IMR-90 (cell line): ENCODE measurements at places on chromosomes 13 and 19. TPM values are rescaled to one million over a fixed set of nuclear protein-coding genes. Genes with fewer than 3 reads are reported as not detected.
A peak's percentile ranks its signal among the peaks of the same experiment; 100 is the strongest.

DNA sequence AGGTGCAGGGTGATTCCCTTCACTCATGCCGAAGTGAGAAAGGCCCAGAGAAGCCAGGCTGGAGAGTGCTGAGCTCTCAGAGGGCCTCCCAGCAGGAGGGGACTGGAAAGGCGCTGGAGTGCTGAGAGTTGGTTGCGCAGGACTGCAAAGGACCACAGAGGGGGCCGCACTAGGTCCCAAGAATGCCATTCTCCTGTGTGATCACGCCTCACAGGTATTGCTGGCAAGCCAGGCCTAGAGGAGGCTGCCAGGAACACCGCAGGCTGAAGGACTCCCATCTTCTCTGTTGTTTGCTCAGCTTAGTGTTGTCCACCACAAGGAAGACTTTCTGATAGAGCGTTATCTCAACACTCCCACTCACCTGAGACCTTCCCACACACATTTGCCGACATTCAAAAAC lies 165.0 kb downstream of the FGF14 start:
- no peaks in the 10 kb centered on the region for H3K27me3 ChIP-seq
- no peak overlapping the region for H3K27ac ChIP-seq
- DNase-seq, result no peak
- H3K36me3 ChIP-seq, result no peaks in the 10 kb centered on the region
- no peak overlapping the region for H3K4me3 ChIP-seq

The TIMM44 gene
- 37.6 and 43.0 TPM in 2 replicates for total RNA-seq

GRCh38 chr19:36489920-36490415 lies 607 bp upstream of the ZNF566 start:
- DNase-seq, result peak; percentile 95
- H3K4me1 ChIP-seq, result no peaks in the 10 kb centered on the region
- H3K36me3 ChIP-seq, result no peaks in the 10 kb centered on the region
- peak overlapping the region; percentile 64 for H3K4me3 ChIP-seq

GRCh38 chr13:83995930-83996329 lies 113.7 kb upstream of the SLITRK1 start:
- no peak overlapping the region for H3K4me3 ChIP-seq
- H3K4me1 ChIP-seq, result no peaks in the 10 kb centered on the region
- H3K27ac ChIP-seq, result no peak overlapping the region
- DNase-seq, result no peak

The PRODH2 gene
- not detected in 2 replicates for total RNA-seq

The USHBP1 gene
- not detected in 2 replicates for total RNA-seq

DNA sequence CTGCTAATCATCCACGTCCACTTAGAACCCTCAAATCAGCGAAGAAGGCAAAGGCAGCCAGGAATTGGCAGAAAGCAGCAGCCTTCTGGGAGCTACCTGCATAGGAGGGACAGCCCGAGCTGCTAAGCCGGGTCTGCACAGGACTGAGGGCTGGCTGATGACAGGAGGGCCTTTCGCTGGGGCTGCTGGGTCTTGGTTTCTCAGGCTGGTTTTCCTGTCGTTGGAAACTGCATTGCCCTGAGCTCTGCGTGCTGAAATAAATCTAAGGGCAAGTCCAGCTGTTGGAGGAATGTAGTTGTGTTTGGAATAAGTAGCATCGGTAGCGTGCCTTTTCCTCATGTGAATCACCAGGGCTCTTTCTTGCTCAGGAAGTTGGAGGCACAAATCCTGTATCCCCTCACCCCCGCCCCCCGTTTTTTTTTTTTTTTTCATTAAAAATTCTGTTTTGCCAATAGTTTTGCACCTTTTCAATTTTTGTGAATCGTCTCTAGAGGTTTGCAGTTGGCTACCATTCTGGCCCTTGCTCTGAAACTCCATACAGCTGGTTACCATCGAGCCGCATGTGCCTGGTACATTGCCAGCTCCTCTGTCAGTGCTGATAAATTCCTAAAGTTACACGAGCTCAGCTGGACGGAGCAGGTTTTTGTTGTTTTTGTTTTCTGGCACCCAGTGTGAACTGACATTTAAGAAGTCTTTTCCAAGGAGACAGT lies 193.9 kb upstream of the RNF113B start:
- peaks cover 9% of the 10 kb centered on the region for H3K36me3 ChIP-seq
- H3K27me3 ChIP-seq, result no peaks in the 10 kb centered on the region
- H3K27ac ChIP-seq, result peak overlapping the region; percentile 98
- DNase-seq, result peak; percentile 97
- H3K4me3 ChIP-seq, result no peak overlapping the region

The OR10H3 gene
- not detected in 2 replicates for total RNA-seq

The IGFL4 gene
- total RNA-seq, result not detected in 2 replicates

GRCh38 chr13:23505007-23505406 lies 65.2 kb upstream of the TNFRSF19 start:
- no peaks in the 10 kb centered on the region for H3K27me3 ChIP-seq
- no peak overlapping the region for H3K4me3 ChIP-seq
- peaks cover 34% of the 10 kb centered on the region for H3K4me1 ChIP-seq
- DNase-seq, result peak; percentile 74
- no peaks in the 10 kb centered on the region for H3K36me3 ChIP-seq
- peak overlapping the region; percentile 62 for H3K27ac ChIP-seq

- H3K27ac ChIP-seq, result peak overlapping the region; percentile 31; the same call in 1 of the 2 replicates
- no peak overlapping the region for H3K4me3 ChIP-seq
- DNase-seq, result no peak
- H3K4me1 ChIP-seq, result peaks cover 12% of the 10 kb centered on the region
- H3K36me3 ChIP-seq, result peaks cover 55% of the 10 kb centered on the region
- H3K27me3 ChIP-seq, result no peaks in the 10 kb centered on the region
These were observed 4.8 kb upstream of the ECH1 start for GRCh38 chr19:38836159-38836982.

The CYP4F2 gene
- total RNA-seq, result not detected in 2 replicates

The N4BP2L1 gene
- total RNA-seq, result 0.18 and 0.28 TPM in 2 replicates

DNA sequence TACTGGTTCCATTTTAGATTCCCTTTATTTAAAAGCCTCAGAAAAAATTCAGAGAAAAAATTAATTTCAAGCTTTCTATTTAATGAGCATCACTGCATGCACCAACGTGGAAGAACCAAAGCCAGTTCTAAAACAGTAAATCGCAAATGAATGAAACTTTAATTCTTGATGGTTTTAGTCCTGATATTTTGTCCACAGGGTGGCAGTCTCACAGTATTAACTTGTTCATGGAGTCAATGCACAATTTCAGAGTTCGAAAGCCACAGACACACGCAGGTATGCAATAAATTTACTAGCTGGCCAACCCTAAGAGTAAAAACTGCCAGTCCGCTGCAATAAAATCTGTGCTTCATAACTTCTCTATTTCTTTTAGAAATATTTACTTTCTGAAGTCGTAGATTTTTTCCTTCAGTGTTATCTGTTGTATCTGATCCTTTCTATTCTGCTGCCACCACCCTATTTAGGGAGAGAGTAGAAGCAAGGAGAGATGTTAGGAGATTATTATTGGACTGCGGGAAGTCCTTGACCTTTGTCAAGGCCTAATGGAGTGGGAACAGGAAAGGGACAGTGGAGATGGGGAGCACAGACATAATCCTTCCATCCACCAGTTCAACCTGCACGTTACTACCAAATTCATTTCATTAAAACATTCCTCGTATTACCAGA lies 7.0 kb upstream of the WBP4 start:
- DNase-seq, result peak; percentile 64
- H3K27me3 ChIP-seq, result no peaks in the 10 kb centered on the region
- peaks cover 14% of the 10 kb centered on the region for H3K4me1 ChIP-seq
- no peak overlapping the region for H3K4me3 ChIP-seq

The TRAPPC2B gene
- 14.4 and 20.4 TPM in 2 replicates for total RNA-seq

GRCh38 chr13:21641629-21642028 lies 29.2 kb upstream of the FGF9 start:
- no peak overlapping the region for H3K27ac ChIP-seq
- peaks cover 3% of the 10 kb centered on the region; the same call in 1 of the 2 replicates for H3K4me1 ChIP-seq
- no peaks in the 10 kb centered on the region for H3K36me3 ChIP-seq
- no peak for DNase-seq

GRCh38 chr19:50178320-50178719 lies 15.2 kb upstream of the IZUMO2 start:
- H3K4me1 ChIP-seq, result no peaks in the 10 kb centered on the region
- no peak for DNase-seq
- no peaks in the 10 kb centered on the region for H3K27me3 ChIP-seq
- no peaks in the 10 kb centered on the region for H3K36me3 ChIP-seq
- H3K27ac ChIP-seq, result no peak overlapping the region
- no peak overlapping the region for H3K4me3 ChIP-seq

DNA sequence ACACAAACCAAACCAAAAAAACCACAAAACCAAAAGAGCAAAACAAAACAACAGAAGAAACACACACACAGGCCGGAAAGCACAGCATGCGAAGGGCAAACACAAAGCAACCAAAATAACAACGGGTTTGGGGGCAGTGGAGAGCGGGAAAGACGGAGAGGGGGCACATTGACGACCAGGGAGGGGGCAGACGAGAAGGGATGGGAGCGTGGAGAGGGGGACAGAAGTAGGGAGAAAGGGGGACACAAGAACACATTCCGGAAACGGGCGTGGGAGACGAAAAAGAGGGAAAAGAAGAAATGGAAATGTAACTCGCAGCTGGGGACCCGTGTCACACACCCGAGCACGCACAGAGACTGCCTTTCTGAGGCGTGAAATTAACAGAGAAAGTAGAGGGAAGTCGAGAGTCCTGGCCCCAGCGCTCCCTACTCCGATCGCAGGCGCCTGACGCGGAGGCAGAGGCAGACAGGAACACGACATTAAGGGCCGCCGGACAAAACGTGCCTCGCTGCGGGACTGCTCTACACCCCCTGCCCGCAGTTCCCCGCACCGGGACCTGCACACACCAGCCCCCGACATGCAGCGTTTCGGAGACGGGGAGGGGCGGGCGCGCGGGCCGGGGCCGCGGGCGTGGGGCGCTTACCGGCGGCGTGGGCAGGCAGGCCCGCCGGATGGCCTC lies 652 bp downstream of the POU4F1 start:
- H3K27ac ChIP-seq, result no peak overlapping the region
- no peak for DNase-seq
- peaks cover 87% of the 10 kb centered on the region for H3K27me3 ChIP-seq
- H3K36me3 ChIP-seq, result no peaks in the 10 kb centered on the region
- no peak overlapping the region for H3K4me3 ChIP-seq
- H3K4me1 ChIP-seq, result no peaks in the 10 kb centered on the region; the same call in none of the 2 replicates

The PLPPR3 gene
- total RNA-seq, result 0.36 and 0.56 TPM in 2 replicates

The PLVAP gene
- total RNA-seq, result not detected in 2 replicates

The KRTDAP gene
- not detected in 2 replicates for total RNA-seq

DNA sequence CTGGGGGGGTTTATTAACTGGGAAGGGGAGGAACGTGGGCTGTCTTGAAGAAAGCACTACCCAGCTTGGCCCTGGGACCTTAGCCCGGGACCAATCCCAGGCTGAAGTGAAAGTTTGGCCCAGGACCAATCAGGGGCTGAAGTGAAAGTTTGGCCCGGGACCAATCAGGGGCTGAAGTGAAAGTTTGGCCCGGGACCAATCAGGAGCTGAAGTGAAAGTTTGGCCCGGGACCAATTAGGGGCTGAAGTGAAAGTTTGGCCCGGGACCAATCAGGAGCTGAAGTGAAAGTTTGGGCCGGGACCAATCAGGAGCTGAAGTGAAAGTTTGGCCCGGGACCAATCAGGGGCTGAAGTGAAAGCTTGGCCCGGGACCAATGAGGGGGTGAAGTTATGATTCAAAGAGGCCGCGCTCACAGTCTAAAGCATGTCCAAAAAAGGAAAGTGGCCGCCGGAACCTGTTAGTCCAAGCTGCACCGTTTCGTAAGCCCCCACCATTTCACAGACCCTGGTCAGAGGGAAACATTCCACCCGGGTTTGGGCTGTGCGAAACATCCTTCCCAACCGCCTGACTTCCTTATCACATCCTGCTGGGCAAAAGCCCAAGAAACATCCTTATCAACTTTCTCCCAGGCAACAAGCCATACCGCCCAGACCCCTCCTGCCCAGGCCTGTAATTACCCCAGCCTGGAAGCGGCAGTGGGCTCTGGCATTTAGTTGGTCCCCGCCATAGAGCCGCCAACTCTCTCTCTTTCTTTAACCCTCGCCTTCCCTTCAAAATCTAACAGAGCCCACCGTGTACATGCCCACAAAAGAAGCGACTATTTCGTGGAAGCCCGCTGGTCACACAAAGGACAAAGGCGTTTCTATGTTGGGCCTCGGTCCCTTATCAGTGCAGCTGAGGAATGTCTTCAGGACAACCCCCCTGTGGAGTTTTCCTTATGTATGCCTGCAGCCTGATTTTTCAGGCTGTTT lies 1.1 kb downstream of the ZNF850 start:
- peak overlapping the region; percentile 54 for H3K27ac ChIP-seq
- peaks cover 2% of the 10 kb centered on the region; the same call in 1 of the 2 replicates for H3K36me3 ChIP-seq
- H3K27me3 ChIP-seq, result no peaks in the 10 kb centered on the region

The ZFR2 gene
- total RNA-seq, result 0.28 TPM in 1 of 2 replicates, not detected in the other

- peaks cover 15% of the 10 kb centered on the region for H3K36me3 ChIP-seq
- H3K27ac ChIP-seq, result peak overlapping the region; percentile 85; the same call in 1 of the 2 replicates
These were observed 5.6 kb downstream of the RASL11A start for GRCh38 chr13:27276188-27276587.

The CADM4 gene
- 1.7 and 2.0 TPM in 2 replicates for total RNA-seq

The PLPP2 gene
- total RNA-seq, result 2.3 and 2.8 TPM in 2 replicates

GRCh38 chr19:11322269-11323024 lies 17.0 kb downstream of the RAB3D start:
- peaks cover 7% of the 10 kb centered on the region; the same call in 1 of the 2 replicates for H3K36me3 ChIP-seq
- H3K27ac ChIP-seq, result no peak overlapping the region
- DNase-seq, result peak; percentile 37
- no peak overlapping the region for H3K4me3 ChIP-seq

DNA sequence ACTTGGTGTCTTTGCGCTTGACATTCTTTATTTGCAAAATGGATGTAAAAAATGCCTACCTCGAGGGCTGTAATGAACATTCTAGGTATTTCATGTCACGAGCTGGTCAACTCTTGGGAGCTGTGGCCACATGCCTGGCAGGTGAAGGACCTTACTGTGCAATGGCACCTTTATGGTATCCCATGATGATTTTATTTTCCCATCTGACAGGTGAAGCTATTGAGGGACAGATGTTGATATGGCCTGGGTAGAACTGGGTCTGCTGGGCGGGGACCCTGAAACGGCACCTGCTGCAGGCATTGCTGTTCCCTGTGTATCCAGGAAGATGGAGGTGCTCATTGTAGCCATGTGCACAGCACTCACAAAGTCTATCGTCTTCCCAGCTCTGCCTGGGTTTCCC lies 332.2 kb downstream of the TEX29 start:
- H3K27ac ChIP-seq, result no peak overlapping the region
- no peak for DNase-seq
- H3K4me1 ChIP-seq, result no peaks in the 10 kb centered on the region
- no peaks in the 10 kb centered on the region for H3K36me3 ChIP-seq
- no peaks in the 10 kb centered on the region for H3K27me3 ChIP-seq
